ENCODE measurements at places on chromosomes 16 and 17.

DNA sequence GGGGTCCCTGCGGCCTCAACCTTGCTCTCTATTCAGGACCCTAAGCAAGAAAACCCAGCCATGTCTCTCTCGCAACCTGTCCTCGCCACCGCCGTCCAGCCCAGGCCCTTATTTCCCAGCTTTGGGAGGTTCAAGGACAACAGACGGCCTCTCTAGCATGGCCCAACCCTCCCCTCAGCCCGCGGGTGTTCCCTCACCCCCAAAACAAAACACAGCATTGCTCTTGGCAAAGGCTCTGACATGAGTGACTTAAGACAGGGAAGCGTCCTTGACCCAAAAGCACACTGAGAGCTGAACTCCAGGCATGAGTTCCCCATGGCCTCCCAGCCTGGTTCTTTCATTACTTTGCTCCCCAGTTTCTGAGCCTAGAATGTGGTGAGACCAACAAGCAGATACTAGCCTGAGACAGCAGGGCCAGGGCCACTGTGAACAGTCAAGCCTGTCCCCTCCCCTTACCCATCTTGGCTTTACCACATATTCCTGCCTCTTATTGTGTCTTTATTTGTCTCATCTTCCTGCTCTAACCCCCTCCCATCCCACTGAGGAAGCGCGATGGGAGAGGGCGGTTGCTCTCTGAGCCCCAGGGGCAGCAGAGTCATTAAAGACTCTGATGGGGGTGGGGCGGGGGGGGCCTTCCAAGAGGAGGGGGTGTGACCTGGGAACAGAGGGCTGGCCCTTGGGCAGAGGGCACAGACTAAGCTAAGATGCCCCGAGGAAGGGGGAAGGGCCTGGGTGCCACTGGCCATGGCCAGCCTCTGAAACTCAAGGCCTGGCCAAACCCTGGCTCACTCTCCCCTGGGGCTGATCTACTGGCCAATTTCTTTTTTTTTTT, 11.8 kb downstream of the SREBF1 start:
- no peak for DNase-seq

DNA sequence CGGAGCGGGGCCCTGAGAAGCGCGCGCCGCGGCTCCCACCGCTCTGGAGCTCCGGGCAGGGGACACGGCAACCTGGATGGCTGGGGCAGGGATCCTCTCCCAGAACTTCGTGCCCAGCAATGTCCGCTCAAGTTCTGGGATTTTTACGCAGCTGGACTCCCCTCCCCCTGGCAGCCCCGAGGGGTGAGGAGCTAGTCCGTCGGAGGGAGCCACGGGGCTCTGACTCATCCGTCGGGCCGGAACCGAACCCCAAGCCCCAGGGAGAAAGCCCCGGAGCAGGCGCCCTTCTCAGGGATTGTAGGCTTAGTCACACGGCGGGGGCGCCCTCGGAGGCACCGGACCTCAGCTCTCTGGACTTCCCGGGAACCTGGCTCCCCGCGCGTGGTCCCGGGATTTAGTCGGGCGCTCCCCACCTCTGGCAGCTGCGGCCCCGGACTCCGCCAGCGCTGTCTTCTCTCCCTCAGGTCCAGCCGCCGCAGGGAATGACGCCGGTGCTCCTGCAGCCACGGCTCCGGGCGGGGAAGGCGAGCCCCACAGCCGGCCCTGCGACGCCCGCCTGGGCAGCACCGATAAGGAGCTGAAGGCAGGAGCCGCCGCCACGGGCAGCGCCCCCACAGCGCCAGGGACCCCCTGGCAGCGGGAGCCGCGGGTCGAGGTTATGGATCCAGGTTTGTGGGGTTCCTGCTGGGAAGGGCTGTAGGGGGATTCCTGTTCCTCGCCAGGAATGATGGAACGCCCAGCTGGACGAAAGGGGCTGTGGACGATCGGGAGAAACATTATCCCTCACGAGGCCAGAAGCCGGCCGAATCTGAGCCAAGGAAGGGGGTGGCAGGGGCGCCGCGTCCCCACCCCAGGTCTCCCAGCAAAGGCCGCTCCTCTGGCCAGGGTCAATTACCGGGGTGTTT, 830 bp downstream of the SPHK1 start:
- DNase-seq, result peak; percentile 48

DNA sequence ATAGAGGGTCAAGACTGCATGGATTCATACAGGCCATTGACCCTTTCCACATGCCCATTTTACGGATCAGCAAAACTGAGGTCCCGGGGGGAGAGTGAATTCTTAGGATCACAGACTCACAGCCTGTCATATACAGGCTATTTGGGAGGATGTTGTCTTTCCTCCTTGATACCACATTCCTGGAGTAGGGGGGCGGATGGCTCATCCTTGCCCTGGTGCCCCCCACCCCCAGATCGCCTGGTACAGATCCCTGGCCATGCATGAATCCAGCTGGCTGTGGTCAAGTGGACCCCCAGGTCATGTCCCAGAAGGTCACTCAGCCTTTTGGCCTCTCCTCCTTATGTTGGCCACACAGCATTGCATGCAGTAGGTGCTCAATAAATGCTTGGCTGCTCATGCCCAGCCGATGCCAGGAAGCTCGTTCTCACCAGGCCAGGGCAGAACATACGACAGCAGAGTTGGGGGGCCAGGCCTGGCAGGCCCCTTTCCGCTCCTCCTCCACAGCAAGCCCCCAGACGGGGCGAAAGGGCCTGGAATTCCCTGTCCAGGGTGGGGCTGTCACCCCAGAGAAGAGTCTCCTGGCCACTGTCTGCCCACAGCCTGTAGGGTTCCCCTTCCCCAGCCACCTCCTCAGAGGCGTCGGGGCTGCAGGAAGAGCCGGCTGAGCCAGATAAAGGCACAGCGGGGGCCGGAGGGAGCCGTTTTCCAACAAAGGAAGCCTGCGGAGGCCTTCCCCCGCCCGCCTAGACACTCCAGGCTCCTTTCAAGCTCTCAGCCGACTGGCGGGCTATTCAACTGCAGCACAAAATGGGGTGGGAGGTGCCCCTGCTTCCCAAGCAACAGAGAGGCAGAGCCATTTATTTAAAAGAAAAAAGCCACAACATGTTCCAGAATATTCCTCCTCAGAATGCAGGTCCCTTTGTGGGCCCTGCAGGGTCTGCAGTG, 215.7 kb upstream of the CIBAR2 start:
- DNase-seq, result no peak

- no peak for DNase-seq
Measured at GRCh38 chr17:69090365-69090764, 29.6 kb upstream of the ABCA9 start.

GRCh38 chr17:75514919-75515495, 330 bp downstream of the CASKIN2 start:
- no peak for DNase-seq
